CD4-positive, alpha-beta T cell (primary cell): ENCODE measurements at places on chromosomes 16 and 17.
A peak's percentile ranks its signal among the peaks of the same experiment; 100 is the strongest.

DNA sequence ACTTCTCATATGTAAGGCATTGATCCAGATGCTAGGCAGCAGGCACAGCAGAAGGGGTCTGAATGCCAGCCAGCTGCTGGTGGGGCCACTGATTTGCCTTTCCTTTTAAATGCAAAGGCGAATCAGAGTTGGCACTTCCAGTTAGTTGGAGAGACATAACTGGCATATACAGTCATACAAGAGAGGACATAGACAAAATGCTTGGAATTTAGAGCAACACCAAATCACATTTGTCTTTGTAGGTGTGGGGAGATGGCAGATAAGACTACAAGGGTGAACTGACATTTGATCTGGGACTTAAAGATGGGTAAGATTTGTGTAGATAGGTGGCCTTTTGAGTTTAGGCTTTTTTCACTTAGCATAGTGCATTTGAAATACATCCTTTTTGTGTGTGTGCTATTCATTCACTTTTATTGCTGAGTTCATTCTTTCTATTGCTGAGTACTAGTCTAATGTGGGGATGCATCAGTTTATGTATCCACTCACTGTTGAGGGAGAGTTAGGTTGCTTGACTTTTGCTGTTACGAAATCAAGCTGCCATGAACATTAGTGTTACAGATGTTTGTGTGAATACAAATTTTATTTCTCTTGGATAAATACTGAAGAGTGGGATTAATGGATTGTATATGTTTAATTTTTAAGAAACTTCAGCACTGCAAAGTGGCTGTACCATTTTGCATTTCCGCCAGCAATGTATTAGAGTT, 74.1 kb downstream of the SPECC1 start:
- no peak for DNase-seq

DNA sequence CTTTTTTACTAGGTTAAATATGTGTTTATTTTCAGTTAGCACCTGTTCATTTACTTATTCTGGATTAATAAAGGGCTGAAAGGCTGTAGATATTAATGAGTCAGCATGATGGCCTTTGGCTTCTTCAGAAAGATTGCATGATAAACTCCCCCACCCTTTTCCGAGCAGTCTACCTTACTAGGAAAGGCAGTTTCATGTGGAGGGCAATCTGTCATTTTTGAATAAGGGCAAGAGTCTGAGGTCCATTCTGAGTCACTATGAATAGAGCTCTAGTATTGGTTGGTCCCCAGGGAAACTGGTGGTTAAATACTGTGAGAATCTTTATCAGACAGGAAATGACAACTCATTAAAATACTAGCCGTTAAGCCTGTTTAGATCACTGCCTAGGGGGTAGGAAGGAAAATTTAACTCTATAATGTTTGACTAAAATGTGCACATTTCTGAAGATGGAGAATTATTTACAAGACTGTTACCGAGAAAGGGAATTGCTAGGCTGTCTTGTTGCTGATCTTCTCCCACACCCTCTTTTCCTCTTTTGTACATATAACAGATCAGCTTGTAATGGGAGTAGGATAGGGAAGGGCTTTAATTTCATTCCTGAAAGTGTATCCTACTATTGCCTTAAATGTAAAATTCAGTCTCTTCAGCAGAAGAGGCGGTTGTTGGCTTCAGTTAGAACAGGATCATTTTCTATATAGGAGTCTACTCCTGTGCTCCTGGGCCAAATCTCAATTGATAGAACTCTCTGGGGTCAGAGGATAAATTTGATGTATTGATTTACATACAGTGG, 63.3 kb downstream of the TUBD1 start:
- peak; percentile 81 for DNase-seq

DNA sequence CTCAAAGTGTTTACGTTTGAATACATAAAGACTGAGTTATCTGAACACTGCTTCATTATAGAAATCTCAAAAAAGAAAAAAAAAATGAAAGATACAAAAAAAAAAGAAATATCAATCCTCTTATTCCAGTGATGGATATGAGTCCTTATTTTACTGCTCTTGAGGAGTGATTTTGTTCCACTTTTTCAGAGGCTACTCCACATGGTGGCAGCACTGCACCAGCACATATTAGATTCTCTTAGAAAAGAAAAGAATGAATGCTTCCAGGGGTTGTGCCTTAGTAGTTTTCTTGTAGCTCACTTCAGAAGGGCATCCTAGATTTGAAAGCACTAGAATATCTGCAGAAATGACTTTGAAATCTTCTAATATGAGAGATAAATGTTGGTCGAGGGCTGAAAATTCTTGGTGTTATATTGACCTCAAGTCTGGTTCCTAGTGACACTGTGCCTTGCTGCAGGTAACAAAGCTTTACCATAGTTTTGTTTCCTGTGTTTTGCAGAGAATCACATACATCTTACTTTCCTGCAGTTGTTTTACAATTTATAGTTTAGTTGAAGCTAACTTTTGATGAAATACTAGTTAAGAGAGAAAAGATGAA, 25.9 kb downstream of the AP2B1 start:
- DNase-seq: peak; percentile 10

DNA sequence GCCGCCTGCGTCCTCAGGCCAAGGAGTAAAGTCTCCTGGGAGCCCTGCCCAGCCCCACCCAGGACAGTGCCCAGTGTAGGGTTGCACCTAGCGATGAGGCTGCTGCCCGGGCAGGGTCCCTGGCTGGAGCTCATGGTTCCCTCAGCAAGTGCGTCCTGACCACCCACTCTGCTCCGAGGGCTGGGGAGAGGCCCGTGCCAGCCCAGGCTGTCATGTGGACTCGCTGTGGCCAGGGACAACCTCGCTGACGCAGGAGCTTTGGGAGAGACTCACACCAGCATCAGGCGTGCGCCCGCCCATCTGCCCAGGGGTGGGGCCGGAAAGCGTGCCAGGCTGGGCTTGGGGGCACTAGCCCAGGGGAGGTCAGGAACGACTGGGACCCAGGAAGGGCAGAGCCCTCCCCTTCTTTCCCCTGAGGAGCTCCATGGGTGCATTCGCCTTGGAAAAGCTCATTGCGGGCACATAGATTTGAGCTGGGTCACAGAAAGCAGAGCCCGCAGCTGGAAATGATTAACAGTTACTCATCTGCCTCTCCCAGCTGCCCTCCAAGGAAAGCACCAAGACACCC, 19.7 kb downstream of the DPEP1 start:
- no peak for DNase-seq

- no peak for DNase-seq
These were observed 114.9 kb downstream of the TRIM37 start for GRCh38 chr17:58991718-58992331.

- no peak for DNase-seq
These were observed 232.1 kb downstream of the MRTFB start for GRCh38 chr16:14303182-14303618.

GRCh38 chr16:49189286-49189685, 92.4 kb downstream of the CBLN1 start:
- no peak for DNase-seq

GRCh38 chr17:73770115-73770848, 126.0 kb upstream of the SDK2 start:
- DNase-seq: no peak

- no peak for DNase-seq
These were observed 457.9 kb upstream of the CDH5 start for GRCh38 chr16:65908568-65908967.

- DNase-seq: no peak
These were observed 167.1 kb downstream of the CCDC182 start for GRCh38 chr17:57577751-57578607.

DNA sequence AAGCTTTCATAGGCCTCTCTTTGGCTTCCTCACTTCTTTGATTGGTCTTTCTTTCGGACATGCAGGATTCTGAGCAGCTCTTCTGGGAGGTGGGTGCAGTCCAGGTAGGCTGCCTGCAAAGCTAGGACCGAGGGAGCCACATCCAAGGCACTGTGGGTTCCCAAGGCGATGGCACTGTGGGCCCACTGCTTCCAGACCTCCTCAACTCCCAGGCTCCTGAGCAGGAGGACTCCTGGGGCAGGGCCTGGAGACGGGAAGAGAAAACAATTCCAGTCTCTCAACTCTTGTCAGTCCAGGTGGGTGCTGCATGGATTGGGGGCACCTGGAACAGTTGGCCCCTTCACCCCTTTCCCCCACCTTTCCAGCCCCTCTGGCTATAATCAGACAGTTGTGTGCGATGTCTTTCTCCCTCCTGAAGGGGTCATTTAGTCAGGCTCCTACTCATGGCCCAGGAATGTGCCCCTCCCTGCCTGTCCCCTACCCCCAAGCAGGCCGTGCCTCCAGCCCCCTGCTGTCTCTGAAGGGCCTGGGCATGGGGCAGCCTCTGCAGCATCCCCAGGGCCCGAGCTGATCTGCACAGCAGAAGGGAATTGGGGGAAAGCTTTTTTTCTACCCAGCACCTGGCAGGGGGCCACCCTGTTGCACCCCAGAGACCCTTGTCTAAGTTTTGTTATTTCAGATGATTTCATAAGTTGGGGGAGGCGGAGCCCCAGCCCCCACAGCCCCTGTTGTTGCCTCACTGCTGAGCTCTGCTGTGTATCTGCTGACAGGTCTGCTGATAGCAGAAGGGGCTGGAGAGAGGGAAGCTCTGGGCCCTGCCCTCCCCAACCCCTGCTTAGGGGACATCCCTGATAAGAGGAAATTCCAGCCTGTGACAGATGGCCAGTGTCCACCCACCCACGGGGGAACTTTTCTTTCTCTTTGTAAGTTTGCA, 330.3 kb downstream of the SEC14L1 start:
- no peak for DNase-seq

DNA sequence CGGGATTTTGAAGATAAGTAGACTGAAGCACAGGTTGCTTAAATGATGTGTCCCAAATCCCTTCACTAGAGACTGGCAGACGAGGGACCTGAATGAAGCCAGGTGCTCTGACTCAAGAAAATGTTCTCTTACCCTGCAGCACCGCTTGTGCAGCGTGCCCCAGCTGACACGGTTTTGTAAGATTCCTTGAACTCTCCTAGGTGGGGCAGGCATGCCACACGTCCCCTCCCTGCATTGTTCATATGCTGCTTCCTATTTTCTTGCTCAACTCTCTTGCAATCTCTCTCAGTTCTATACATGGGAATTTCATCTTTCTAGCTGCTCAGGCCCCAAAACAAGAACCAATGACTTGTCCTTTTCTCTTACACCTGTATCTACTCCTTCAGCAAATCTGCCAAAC, 22.1 kb upstream of the HNF1B start:
- no peak for DNase-seq

- no peak for DNase-seq
These were observed 109.6 kb downstream of the CLEC16A start for GRCh38 chr16:11053916-11054460.

DNA sequence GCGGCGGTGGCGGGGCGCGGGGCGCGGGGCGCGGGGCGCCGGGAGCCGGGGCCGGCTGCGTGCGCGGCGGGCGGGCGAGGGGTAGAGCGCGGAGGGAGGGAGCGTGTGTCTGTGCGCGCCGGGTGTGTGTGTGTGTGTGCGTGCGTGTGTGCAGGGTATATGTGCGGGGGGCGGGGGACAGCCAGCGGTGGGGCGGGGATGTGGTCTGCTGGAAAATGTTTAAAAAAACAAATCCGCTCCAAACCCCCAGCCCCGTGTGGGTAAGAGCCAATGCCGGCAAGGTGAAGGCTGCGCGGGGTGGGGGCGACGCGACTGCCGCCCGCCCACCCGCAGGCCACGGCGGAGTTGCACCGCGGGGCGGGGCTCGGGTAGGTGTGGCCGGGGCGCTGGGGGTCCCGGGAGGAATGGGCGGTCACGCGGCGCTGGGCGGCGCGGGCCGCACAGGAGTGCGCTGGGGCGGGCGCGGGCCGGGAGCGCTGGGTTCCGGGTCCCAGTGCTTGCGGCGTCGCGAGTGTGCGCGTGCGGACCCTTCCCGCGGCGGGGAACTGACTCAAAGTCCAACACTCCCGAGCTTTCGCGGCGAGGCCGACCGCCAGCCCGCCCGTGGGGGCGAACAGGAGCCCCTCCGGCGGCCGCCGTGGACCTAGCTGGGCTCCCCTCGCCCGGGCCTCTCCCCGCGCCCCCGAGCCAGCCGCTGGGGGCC, at the start of gene CYGB:
TSS of gene CYGB (minus strand) at position 132 of the 703 bp plus-strand sequence. CDS start 167 bp downstream, outside the sequence.
- DNase-seq: no peak

GRCh38 chr16:12971241-12971640, 69.8 kb downstream of the SHISA9 start:
- DNase-seq: no peak

DNA sequence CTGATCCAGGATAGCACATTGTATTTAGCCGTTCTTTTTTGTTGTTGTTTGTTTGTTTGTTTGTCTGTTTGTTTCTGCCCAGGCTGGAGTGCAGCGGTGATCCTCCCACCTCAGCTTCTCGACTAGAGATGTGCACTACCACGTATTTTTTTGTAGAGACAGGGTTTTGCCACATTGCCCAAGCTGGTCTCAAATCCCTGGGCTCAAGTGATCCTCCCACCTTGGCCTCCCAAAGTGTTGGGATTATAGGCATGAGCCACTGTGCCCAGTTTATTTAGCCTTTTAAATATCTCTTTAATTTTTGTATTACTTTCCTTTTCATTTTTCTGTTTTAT, 9.2 kb upstream of the NLRC5 start:
- DNase-seq: no peak

- no peak for DNase-seq
These were observed 26.9 kb upstream of the HLF start for GRCh38 chr17:55237841-55238178.

DNA sequence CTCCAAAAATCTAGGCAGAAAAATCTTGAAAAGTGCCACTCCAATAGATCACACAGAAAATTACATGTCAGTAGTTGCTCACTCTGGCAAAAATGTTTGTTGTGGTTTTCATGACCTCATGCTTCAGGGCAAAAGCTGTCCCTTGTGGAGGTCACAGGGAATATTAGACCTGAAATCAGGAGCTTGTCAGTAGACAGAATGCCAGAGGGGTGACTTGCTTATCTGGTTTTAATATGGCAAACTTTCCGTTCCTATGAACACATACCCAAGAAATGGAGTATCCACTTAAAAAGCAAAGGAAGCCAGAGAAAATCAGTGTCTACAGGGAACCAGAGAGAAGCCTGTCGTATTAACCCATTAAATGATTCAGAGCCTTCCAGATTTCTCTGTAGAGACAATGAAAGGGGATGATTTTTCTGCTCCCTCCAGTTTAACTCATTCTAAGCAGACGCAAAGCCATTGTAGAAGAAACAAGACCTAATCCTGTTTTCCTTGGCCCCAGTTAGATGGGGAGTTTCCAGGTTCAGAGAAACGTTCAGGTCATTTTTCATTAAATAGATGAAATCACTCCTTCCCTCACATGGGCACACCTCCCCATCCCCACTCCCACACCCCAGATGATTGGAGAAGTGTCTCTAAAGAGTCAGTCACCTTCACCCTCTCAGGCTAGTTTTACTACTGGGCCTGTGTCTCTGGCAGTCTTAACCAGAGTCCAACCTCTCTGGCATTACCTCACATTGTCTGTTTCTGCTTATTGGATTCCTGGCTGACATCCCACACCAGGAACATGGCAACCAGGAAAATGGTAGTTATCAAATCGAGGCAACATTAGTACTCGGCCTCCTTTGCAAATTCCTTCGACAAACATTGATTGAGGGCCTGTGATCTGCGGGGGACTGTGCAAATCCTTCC, 6.0 kb downstream of the SOX9 start:
- DNase-seq: no peak
